ENCODE measurements at places on chromosomes 5 and 9. TPM values are rescaled to one million over a fixed set of nuclear protein-coding genes. Genes with fewer than 3 reads are reported as not detected.

- peaks cover 2% of the 10 kb centered on the region for H3K36me3 ChIP-seq
- H3K27me3 ChIP-seq, result peaks cover 4% of the 10 kb centered on the region
- DNase-seq, result no peak
- H3K4me1 ChIP-seq, result no peaks in the 10 kb centered on the region
Observed at GRCh38 chr9:129365196-129365595, 187.1 kb upstream of the IER5L start.

GRCh38 chr9:121906074-121906870, 186.8 kb downstream of the TTLL11 start:
- H3K36me3 ChIP-seq, result no peaks in the 10 kb centered on the region
- H3K4me1 ChIP-seq, result no peaks in the 10 kb centered on the region
- H3K27me3 ChIP-seq, result peaks cover 4% of the 10 kb centered on the region

- no peak overlapping the region for H3K27ac ChIP-seq
- no peak for DNase-seq
- no peak overlapping the region for H3K4me3 ChIP-seq
- H3K27me3 ChIP-seq, result no peaks in the 10 kb centered on the region
Observed at GRCh38 chr5:26553079-26553478, 485.3 kb downstream of the CDH9 start.

DNA sequence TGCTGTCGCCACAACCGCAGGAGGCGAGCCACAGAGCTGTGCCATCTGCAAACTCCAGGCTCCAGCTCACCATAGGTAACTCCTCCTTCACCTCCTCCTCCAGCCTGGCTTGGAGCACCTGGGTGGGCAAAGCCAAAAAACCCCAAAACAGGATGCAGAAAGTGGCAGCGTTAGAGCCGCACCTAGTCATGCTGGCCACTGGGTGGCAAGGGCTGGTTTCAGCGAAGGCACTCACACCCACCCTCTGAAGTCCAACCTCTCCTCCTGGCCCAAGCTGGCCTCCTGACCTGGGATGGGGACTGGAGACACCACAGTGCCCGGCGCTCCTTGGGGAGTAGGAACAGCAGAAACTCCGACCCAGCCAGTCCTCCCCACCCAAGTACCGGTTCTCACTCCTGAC, 28.7 kb upstream of the ZNF354B start:
- no peaks in the 10 kb centered on the region for H3K36me3 ChIP-seq
- no peaks in the 10 kb centered on the region for H3K4me1 ChIP-seq
- no peaks in the 10 kb centered on the region for H3K27me3 ChIP-seq
- no peak for DNase-seq
- H3K27ac ChIP-seq, result no peak overlapping the region
- H3K4me3 ChIP-seq, result no peak overlapping the region

GRCh38 chr5:1164696-1165630, 36.4 kb upstream of the SLC6A19 start:
- H3K36me3 ChIP-seq, result no peaks in the 10 kb centered on the region
- no peak overlapping the region for H3K27ac ChIP-seq
- H3K27me3 ChIP-seq, result peaks cover 2% of the 10 kb centered on the region

GRCh38 chr5:152140347-152140746, 215.7 kb upstream of the GLRA1 start:
- no peak overlapping the region for H3K4me3 ChIP-seq
- no peak for DNase-seq
- H3K27me3 ChIP-seq, result peaks cover 5% of the 10 kb centered on the region
- H3K36me3 ChIP-seq, result no peaks in the 10 kb centered on the region

The GPR151 gene
- not detected for total RNA-seq

The CCL28 gene
- 7.4 TPM for total RNA-seq

The PCDHA9 gene
- total RNA-seq, result not detected

The TSLP gene
- 0.42 TPM for total RNA-seq
